ENCODE measurements at places on chromosomes 4 and X. TPM values are rescaled to one million over a fixed set of nuclear protein-coding genes. Genes with fewer than 3 reads are reported as not detected.

The ZBTB49 gene
- 8.5 TPM for polyA plus RNA-seq

- no peak for DNase-seq
These were observed 545.3 kb upstream of the GRID2 start for GRCh38 chr4:91758487-91758886.

The GYPE gene
- 2.8 TPM for polyA plus RNA-seq

DNA sequence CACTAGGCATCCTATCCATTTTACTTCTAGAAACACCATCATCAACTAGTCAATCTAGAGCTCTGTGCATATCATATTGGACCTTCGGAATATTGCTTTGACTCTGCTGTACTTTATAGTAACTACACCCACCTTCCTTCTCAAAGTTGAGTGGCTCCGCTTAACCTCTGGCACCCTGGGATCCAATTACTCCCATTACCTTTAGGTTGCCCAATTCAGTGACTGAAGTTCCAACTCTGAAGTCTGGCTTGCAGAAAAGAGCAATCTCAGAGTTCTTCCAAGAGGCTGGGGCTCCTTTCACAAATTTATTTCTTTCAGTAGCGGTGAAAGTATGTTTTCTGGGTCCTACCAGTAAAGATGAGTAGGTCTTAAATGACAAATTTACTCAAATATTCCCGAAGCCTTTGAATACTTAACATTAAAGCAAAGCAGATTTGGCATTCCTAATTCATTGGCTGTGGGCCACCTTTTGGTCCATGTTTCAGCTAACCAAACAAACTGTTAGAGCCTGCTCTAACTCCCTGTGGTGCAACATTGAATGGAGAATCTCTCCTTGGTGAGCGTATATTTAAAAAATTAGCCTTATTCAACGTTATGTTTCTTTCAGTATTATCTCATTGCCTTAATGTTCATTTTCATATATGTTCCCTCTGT is 1215.8 kb downstream of the RAPGEF2 start:
- no peak for DNase-seq

- DNase-seq = no peak
These were observed 11.2 kb downstream of the ADAM29 start for GRCh38 chr4:174929346-174929745.

- no peak for DNase-seq
These were observed 124.9 kb upstream of the GUCY1A1 start for GRCh38 chr4:155541716-155542115.

GRCh38 chr4:61201561-61201960 is 1.4 kb downstream of the ADGRL3 start:
- DNase-seq = no peak

GRCh38 chr4:121582296-121582695 is 114.5 kb downstream of the ANXA5 start:
- DNase-seq = no peak
